Psoas muscle (tissue), 8 donors: ENCODE measurements at places on chromosomes 6 and 20. TPM values are rescaled to one million over a fixed set of nuclear protein-coding genes. Genes with fewer than 3 reads are reported as not detected.

GINS1 gene
- total RNA-seq, result not detected

EBF4 gene
- total RNA-seq, result 1.2 TPM

CDSN gene
- not detected for total RNA-seq

SNRNP48 gene
- 8.9 TPM for total RNA-seq

RNF217 gene
- total RNA-seq, result 22.5 TPM

NOTCH4 gene
- 16.6 TPM for total RNA-seq

RRAGD gene
- total RNA-seq, result 105 TPM

GJA1 gene
- total RNA-seq, result 9.8 TPM

BPIFA3 gene
- total RNA-seq, result not detected

RIPOR3 gene
- 4.2 TPM for total RNA-seq

PTGIS gene
- total RNA-seq, result 17.2 TPM

ADAM33 gene
- total RNA-seq, result 3.3 TPM

COL9A3 gene
- total RNA-seq, result 0.67 TPM

SH3BGRL2 gene
- total RNA-seq, result 4.2 TPM

HLA-F gene
- total RNA-seq, result 17.0 TPM

ZBTB46 gene
- 6.4 TPM for total RNA-seq

EMILIN3 gene
- total RNA-seq, result 0.12 TPM

OR10C1 gene
- total RNA-seq, result not detected

RSPH9 gene
- not detected for total RNA-seq

NFATC2 gene
- total RNA-seq, result 0.64 TPM

LY86 gene
- total RNA-seq, result 1.3 TPM

SNX5 gene
- 59.8 TPM for total RNA-seq

AURKA gene
- 3.1 TPM for total RNA-seq

DDX43 gene
- not detected for total RNA-seq

TREM1 gene
- total RNA-seq, result 3.0 TPM

AVP gene
- not detected for total RNA-seq

NKX2-4 gene
- not detected for total RNA-seq

CD40 gene
- 5.0 TPM for total RNA-seq

DEFB124 gene
- total RNA-seq, result not detected

MDFI gene
- total RNA-seq, result 0.93 TPM

SLC22A16 gene
- not detected for total RNA-seq

PNPLA1 gene
- total RNA-seq, result not detected

C6orf163 gene
- 0.30 TPM for total RNA-seq

TBXT gene
- not detected for total RNA-seq

ECT2L gene
- not detected for total RNA-seq

MOXD1 gene
- 0.32 TPM for total RNA-seq

SYNDIG1 gene
- total RNA-seq, result not detected

AIG1 gene
- total RNA-seq, result 4.8 TPM

BHLHE23 gene
- not detected for total RNA-seq

TRIM40 gene
- not detected for total RNA-seq

MCCD1 gene
- not detected for total RNA-seq
